ENCODE measurements at places on chromosomes 4 and X.

DNA sequence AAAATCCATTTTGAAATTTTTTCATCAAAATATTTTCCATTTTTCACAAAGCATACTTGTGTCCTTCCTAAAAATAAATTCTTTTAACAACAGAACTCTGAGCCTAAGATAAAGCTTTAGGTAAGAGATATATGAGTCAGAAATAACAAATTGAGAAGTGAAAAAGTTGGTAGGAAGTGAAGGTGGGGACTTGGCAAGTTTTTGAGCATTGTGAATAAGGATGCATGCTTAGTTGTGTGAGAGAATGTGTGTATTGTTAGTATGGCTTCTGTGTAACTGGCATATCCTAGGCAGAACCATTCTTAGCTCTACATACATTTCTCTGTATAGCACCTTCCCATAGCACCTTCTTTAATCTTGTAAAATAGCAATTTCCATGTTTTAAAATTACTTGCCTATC lies 6.8 kb downstream of the ASB5 start:
- no peak for DNase-seq

DNA sequence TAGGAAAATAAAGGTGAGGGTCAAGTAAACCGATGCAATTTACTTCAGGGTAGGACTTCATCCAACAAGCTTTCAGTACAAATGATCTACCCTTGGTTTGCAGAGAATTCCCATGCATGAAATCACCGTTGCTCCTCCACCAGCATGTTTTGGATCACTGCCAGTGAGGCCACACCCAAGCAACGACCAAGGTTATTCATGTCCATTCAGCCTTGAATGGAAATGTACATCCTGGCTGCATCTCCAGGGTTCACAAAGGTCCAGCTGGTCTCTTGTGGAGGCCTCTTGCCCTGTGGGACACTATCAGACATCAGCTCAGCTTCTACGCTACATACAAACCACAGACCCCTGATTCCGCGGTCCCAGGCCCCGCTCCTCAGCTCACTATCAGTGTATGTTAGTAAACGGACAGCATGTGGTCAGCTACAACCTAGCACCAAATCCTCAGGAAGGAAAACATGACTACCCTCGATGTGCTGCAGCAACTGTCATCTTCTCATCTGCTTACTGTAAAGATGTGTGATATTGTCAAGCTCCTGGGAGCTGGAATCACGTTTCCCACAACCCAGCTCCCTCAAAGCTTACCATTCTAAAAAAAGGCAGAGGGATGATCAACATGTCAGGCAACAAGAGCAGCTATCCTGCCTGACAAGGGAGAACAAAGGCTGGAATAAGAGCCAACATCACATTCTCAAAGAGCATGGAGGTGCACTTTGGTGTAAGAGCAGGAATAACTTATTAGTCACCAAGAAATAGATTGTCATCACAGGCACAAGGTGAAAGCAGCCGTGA lies 4.9 kb downstream of the LYAR start:
- DNase-seq, result no peak

- DNase-seq, result no peak
These were observed 12.5 kb downstream of the METAP1 start for GRCh38 chr4:99008051-99008450.

- no peak for DNase-seq
These were observed 73.9 kb downstream of the IRF2 start for GRCh38 chr4:184400375-184400870.

GRCh38 chrX:17564689-17565409 lies 172.4 kb upstream of the SCML1 start:
- DNase-seq, result no peak

DNA sequence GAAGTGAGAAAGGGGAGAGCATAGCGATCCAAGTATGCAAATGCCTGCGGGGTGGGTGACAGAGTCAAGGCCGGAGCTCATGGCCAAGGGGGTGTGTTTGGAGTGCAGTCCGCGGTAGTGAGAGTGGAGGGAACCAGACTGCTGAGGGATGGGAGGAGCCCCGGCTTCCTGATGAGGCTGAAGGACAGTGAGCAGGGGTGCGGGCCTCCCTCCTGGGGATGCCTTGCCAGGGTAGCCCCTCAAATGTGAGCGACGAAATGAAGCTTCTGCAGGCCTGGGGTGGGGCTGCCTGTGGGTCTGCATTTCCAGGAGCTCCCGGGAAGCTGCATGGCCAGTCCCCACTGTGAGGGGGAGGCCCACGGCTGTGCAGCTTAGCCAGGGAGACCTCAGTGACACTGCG lies 45.0 kb downstream of the PSAPL1 start:
- no peak for DNase-seq

DNA sequence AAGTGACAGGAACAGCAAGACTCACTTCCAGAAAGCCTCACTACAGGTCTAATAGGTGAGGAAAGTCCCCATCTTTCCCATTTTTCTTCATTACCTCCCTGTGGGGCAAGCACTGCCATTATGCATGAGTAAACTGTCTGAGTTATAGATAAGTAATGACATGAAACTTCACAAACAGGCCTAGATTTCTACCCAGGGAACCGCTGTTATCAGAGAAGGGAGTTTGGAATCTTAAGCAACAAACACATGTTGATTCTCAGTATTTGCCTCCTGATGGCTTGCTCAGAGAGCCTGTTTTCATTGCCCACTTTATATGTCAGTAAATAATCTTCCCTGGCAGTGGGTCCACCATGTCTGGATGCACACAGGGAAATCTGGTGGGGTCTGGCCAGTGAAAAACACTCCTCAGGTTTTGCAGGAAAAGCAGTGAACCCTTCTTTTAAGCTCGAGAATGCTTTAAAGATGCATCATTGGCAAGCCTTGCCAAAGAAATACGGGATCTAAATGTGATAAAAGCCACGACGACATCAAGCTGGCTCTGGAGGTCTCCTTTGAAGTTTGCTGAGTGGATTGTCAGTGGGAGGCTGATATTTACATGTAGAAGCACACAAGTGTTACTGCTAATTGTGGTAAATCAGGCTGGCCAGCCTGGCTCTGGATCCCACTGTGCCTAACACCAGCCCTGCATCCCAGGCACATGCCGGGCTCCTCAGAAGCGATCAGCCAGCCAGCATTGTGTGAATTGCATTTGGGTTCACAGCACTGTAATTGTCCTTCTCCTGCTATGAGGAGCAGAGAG lies 25.2 kb downstream of the PDGFRA start:
- no peak for DNase-seq

- DNase-seq, result no peak
These were observed 17.3 kb upstream of the UVSSA start for GRCh38 chr4:1329408-1330371.

- no peak for DNase-seq
These were observed 18.3 kb upstream of the PDCL2 start for GRCh38 chr4:55610381-55610780.

GRCh38 chrX:19893727-19894126 lies 6.3 kb upstream of the SH3KBP1 start:
- no peak for DNase-seq

DNA sequence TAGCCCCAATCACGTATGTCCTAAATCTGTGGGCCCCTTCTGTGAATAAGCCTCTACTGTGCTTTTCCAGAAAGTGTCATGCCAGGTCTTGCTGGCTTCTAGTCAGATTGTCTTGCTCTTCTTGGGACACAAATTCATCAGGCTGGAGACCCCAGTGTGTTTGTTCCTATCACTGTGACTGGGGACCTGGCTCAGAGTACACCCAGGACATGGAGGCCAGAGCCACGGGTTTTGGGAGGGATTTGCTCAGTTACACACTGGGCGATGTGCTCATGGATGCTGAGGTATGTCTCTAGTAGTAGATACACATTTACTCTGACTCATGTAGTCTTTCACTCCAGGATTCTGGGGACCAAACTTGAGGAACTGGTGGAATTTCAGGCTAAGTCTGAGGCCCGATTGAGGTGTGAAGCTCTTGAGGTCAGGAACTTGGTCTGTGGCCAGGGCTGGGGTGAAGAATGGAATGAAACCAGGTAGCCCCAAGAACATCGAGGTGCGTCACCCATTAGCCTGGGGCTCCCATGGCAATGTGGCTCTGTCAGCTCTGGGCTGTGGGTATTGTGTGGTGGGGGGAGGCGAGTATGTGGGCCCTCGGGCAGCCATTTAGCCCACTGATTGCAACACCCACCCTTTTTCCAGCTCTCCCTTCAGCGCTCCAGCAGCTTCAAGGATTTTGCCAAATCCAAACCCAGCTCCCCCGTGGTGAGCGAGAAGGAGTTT lies 7.7 kb downstream of the SASH3 start:
- DNase-seq, result no peak

- no peak for DNase-seq
These were observed 71.7 kb upstream of the TLR3 start for GRCh38 chr4:185997296-185997695.

GRCh38 chr4:13558881-13559280 lies 14.6 kb upstream of the NKX3-2 start:
- no peak for DNase-seq

- DNase-seq, result no peak
These were observed 9.3 kb upstream of the PRMT9 start for GRCh38 chr4:147693218-147693617.

GRCh38 chr4:20252656-20253282 lies 1.1 kb downstream of the SLIT2 start:
- no peak for DNase-seq

GRCh38 chrX:10756441-10756840 lies 136.1 kb upstream of the MID1 start:
- no peak for DNase-seq

- no peak for DNase-seq
These were observed 23.8 kb upstream of the MAGEC3 start for GRCh38 chrX:141814213-141814857.

DNA sequence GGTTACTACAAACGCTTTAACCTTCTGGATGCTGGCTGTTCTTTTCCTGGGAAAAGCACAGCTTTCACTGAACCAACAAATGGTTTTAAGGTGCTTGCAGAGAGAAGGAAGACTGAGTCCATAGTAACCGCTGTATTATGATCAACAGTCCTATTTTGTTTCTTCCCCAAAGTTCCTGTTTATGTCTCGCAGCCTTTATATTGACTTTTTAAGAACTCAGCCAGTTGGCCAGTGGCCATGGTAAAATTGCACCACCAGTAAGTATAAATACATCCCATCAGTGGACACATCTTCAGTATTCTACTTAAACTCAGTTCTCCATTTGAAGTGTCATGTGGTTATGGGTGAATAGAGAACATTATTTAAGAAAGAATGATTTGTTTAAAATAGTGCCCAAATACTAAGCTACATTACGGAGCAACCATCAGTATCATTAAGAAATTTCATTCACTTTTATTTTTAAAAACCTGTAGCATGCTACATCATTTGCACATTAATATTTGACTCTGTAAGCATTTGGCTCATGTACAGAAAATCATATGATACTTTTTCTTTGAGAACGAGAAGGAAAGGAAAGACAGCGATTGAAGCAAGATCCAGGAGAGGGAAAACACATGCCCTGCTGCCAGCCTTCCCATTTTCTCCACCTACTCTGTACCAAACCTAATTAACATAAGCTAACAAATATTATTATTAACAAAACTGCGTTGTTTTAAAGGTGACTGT lies 287.0 kb downstream of the ARHGAP24 start:
- DNase-seq, result no peak

GRCh38 chrX:13340182-13340791 lies 20.4 kb upstream of the ATXN3L start:
- no peak for DNase-seq

- no peak for DNase-seq
These were observed 711.0 kb downstream of the C4orf33 start for GRCh38 chr4:129806986-129807385.

DNA sequence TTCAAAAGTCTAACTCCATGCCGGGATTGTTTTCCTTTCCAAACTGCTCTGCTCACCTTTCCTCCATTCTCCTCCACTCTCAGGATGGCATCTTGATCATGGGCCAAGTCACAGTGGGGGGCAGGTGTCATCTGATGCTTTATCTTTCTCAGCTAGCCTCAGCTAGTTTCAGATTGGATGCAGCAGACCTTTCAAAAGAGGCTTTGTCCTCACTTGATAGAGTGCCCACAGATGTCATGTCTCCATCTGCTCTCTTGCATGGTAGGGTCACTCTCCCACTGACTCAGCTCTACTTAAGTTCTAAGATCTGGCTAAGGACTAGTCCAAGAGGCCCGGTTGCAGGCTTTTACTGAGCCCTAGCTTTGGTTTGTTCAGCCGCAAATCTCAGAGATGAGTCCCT lies 341.8 kb upstream of the GALNT7 start:
- no peak for DNase-seq

- no peak for DNase-seq
These were observed 695 bp downstream of the MTM1 start for GRCh38 chrX:150569155-150569477.

DNA sequence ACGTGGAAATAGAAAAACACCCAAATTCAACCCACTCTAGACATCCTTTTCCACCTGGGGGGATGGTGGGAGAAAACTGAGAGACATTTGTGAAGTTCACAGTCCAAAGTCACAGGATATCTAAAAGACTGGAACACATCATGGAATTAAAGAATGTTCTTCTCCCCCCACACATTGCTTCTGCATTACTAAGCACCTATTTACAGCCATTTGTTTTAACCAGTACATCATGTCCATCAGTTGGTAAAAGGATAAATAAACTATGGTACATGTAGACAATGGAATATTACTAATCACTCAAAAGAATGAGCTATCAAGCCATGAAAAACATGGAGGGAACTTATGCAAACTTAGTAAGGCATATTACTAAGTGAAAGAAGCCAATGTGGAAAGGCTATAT lies 185.5 kb upstream of the ANXA10 start:
- DNase-seq, result no peak

DNA sequence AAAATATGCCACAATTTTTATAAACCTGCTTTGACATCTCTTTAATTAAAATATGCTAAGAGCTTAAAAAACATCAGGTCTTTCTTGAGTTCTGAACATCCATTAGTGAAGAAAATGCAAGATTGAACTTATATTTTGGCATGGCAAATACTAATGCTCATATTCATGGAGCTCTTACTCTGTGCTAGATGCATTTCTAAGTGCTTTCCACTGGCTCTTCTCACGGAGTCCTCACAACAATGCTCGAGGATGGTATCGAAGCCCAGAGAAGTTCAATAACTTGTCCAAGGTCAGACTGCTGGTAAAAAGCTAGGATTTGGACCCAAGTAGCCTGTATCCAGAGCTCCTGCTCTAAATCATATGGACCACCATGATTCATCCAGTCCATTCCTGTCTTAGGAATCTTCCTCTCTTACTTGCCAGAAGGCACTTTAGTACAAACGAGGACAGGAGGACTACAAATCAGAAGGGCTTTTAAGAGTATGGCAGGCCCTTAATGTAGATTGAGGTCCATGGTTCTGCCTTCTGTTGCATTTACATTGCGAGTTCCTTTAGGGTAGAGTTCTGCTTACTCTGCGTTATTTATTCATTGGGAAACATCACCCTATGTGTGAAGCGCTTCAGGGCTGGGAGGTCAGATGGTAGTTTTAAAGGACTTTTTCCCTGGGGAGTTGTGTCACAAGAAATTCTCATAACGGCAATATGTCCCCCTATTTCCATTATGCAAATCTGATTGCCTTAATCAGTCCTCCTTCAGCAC lies 199.2 kb downstream of the RASL11B start:
- DNase-seq, result no peak

DNA sequence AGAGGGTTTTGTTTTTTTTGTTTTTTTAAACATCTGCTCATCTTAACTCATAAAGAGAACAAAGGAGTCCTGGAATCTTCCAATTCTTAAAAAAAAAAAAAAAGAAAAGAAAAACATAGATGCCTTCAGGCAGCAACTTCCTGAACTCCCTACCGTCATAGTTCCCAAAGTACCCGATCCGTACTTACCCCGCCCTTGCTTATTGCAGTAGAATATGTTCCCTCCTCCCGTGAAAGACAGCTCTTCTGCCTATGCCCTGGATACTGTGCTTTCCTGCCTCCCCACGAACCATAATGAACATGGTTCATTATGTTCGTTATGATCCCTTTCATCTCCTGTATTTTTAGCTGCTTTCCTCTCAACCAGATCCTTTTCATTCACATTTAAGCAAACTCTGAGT lies 40.3 kb downstream of the KLHL5 start:
- no peak for DNase-seq

GRCh38 chr4:186151499-186151898 lies 39.9 kb upstream of the CYP4V2 start:
- no peak for DNase-seq
